Activated CD4-positive, alpha-beta T cell treated with anti-CD3 and anti-CD28 coated beads, Interleukin-2, Interleukin-6, amounts not matched to agents 100 ng/mL and 50 ng/mL, durations not matched to agents 16 hours and 8 hours (primary cell): ENCODE measurements at places on chromosomes 2 and 18.

DNA sequence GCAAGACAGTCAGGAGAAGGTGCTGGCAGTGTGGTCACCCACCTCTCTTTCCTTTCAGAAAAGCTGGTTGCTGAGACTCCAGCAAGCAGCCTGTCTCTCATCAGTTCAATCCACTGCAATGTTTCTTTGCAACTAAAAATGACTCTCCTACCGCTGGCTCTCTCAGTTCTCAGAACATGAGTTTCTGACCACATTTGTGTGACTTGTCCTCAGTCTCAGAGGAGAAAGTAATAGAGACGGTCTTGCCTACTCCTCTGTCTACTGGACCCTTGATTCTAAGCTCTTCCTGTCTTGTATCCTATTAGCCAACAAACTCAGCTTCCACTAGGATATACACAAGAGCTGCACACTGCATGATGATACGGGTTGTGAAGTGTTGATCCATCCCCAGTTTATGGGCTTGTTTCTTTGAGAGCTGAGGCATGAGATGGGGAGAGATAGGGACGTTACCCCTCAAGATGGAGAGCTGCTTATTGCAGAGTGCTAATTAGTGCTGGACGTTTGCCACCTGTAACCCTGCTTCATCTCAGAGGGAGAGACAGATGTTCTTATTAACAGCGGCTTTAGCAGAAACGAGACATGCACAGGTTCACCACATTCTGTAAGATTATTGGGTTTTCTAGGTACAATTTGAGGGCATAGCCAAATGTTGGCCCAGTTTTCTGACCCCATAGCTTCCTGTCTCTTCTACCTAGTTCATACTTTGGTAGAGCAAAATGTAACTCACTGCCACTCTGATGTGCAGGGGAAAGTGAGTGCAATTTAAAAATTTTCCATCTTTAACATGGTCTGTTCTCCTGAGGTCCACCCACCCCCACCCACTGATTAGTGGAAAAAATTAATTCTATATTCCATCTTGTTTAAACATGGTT, 32.4 kb upstream of the YWHAQ start:
- peak; percentile 21 for DNase-seq

GRCh38 chr18:23356424-23356823, 96.7 kb upstream of the RIOK3 start:
- no peak for DNase-seq

- DNase-seq = no peak
Observed at GRCh38 chr18:27854631-27855030, 322.3 kb downstream of the CDH2 start.

DNA sequence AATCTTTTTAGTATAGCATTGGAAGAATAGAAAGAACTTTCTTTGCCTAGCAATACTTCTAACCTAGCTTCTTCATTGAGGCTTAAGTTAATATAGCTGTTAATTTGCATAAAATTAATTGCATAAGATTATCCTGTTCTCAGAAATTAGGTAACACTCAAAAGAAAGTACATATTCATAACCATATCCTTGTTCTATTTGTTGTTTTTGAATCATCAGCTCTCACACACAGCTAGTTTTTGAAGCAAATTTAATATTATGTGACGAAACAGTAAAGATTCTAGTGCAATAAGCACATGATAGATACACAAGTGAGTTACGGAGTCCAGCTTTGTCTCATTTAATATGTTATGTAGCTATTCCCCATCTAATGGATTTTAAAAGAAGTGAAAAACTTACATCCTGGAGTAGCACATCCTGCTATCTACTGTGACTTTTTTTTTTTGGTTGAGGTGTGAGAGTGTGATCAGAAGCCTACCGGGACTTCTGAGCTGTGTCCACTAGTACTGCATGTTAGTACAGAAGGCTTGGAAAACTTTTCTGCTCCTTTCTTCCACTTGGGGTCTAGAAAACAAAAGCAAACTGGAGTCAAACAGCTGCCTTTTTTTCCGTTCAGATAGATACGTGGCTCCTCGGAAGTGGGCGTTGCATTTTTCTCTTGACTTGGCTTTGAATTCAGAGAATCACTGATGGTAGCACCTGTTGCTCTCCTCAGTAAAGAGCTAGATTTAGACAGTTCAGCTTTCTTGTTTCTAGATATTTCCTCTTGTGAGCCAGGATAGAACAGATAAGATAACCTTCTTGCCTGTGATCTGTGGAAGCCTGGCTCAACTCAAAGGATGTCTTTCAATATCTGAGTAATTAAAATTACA, 27.2 kb downstream of the KDM3A start:
- DNase-seq = peak; percentile 43

GRCh38 chr18:47404845-47405244, 153.4 kb upstream of the SKOR2 start:
- no peak for DNase-seq
